CD4-positive, alpha-beta T cell treated with Interferon alpha-2 for 1 hour (primary cell): ENCODE measurements at places on chromosomes 2 and 18.

DNA sequence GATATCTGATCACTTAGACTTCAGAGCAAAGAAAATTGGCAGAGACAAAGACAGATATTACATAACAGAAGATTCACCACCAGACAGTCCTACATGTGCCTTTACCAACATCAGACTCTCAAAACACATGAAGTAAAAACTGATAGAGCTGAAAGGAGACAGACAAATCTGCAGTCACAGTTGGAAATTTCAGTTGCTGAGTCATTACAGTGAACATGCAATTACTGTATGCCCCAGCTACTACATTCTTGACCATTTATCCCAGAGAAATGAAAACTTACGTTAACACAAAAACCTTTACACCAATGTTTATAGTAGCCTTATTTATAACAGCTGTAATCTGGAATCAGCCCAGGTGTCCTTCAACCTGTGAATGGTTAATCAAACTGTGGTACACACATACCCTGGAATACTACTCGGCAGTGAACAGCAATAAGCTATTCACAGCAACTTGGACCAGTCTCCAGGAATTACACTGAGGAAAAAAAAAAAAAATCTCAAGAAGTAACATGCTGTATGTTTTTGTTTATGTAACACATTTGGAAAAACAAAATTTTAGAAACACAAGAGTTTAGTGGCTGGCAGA, 7.5 kb upstream of the SCLY start:
- DNase-seq: no peak

- no peak for DNase-seq
These were observed 51.0 kb downstream of the TSHZ1 start for GRCh38 chr18:75261430-75262223.

DNA sequence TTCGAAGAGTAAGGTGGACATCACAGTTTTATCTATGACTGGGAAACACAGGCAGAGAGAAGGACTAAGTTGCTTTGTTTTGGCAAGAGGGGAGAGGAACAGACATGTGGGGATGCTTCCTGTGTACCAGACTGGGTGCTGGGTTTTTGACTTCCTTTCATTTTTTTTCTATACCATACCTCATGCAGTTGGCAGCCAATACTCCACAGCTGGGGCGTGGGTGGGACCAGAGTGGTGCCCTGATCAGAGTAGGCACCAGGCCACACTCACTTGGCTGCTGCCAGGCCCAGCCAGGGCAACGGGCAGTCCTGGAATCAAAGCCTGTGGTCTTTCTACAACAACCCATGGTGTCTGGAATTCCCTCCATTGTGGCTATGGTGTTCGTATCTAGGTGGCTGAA, 45.2 kb downstream of the SH3RF3 start:
- no peak for DNase-seq

DNA sequence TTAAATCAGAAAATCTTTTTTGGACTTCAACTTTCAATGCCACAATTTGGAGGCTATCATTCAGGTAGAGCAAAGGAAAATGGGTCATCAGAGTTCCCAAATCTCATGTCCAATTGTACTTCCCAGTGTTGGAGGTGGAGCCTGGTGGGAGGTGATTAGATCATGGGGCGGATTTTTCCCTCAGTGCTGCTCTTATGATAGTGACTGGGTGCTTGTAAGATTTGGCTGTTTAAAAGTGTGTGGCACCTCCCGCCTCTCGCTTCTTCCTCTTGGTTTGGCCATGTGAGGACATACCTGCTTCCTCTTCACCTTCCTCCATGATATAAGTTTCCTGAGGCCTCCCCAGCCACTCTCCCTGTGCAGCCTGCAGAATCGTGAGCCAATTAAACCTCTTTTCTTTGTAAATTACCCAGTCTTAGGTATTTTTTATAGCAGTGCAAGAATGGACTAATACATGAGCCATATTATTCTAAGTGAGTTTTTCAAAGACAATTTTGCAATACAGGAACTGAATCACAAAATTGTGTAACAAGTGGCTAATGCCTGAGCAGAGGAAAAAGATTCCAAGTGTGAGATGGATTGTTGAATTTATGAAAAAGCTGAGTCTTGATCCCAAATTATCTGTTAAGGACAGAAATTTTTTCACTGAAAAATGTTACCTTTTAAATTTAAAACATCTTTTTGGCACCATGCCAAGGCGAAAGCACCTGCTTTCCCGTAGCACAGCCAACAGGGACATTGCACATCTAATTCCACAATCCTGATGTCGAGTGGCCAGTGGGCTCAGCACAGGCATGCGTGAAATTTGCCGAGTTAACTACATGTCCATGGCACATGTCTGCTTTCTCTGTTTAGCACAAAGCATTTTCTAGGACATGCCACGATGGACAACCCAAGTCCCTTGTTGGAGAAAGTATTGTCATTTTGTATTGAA, 150.9 kb downstream of the COL6A3 start:
- DNase-seq: no peak

DNA sequence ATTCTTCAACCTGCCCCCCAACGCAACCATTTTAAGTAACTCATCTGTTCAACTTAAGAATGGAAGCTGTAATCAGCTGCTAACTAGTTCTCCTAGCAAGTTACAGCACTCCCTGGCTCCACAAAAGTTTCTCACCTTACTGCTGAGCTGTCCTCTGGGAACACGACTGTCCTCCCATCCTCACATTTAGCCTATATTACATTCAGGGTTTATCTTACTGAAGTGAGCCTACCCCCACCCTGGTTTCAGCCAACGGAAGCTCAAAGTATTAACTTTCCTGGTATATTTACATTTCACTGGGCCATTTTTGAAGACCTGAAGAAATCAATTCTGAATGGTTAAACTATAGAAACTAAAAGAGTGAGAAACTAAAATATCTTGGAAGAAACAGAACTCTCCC, 64.9 kb upstream of the TANK start:
- no peak for DNase-seq

DNA sequence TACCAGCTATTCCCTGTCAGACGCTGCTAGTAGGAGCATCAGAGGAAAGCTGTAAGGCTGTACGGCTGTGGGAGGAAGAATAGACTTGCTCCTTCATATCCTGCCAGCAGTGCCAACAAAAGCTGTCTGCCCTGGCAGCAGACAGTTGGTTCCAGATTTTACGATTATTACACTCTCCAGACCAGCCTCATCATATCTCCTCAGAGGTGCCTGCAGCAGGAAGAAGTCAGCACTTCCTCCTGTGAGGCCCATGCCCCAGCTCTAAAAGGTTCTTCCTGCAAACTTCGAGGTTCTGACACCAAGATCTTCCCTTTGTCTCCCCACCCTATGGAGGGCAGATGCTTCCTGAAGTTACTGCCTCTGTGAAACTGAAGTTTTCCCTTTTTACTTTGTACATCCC, 537.7 kb upstream of the PKDCC start:
- DNase-seq: no peak

- DNase-seq: no peak
These were observed 118.4 kb downstream of the FAM124B start for GRCh38 chr2:224283466-224283965.

GRCh38 chr18:76467371-76468190, 27.5 kb downstream of the ZNF516 start:
- peak; percentile 28 for DNase-seq

- DNase-seq: no peak
These were observed 204.8 kb upstream of the HS6ST1 start for GRCh38 chr2:128523457-128523856.
